ENCODE measurements at places on chromosomes 1 and 21. TPM values are rescaled to one million over a fixed set of nuclear protein-coding genes. Genes with fewer than 3 reads are reported as not detected.

The GPR137B gene
- total RNA-seq: 25.2 TPM

The SNIP1 gene
- total RNA-seq: 27.1 TPM

The PEX19 gene
- 52.8 TPM for total RNA-seq

The HENMT1 gene
- 6.7 TPM for total RNA-seq

The GSTM3 gene
- 57.9 TPM for total RNA-seq

The L1TD1 gene
- total RNA-seq: 5.3 TPM

The NUCKS1 gene
- 289 TPM for total RNA-seq

The TMPRSS15 gene
- 1.4 TPM for total RNA-seq

The SPRR3 gene
- total RNA-seq: not detected

The ESRRG gene
- 12.7 TPM for total RNA-seq

The RAD54L gene
- total RNA-seq: 11.7 TPM

The FCGR2B gene
- total RNA-seq: not detected

The OR2L3 gene
- not detected for total RNA-seq

The UBE2G2 gene
- total RNA-seq: 102 TPM

The WNT3A gene
- total RNA-seq: not detected

The UBL4B gene
- 11.7 TPM for total RNA-seq
